Gastrocnemius medialis (tissue), 4 donors: ENCODE measurements at places on chromosomes 12 and 14.

GRCh38 chr12:52308806-52309425 lies 12.3 kb downstream of the KRT83 start:
- no peak for DNase-seq

- peak; percentile 33 for DNase-seq
These were observed 16.0 kb upstream of the ENDOU start for GRCh38 chr12:47741340-47741703.

DNA sequence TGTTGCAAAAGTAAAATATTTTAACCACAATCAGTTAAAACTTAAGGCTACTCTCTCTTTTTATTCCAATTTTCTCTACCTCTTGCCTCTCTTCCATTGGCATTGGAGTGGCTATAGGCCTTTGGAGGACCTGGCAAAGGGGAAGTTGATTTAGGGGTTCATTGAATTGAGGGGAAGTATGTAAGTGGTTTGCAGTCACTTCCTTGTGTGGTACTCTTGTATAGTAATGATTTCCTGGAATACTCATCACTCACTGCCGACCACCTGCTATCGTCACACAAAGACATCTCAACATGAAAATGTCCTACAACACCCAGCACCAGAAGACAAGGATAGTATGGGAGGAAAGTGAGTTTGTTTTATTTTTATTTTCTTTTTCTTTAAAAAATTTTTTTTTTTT lies 45.7 kb upstream of the CPM start:
- DNase-seq, result no peak

DNA sequence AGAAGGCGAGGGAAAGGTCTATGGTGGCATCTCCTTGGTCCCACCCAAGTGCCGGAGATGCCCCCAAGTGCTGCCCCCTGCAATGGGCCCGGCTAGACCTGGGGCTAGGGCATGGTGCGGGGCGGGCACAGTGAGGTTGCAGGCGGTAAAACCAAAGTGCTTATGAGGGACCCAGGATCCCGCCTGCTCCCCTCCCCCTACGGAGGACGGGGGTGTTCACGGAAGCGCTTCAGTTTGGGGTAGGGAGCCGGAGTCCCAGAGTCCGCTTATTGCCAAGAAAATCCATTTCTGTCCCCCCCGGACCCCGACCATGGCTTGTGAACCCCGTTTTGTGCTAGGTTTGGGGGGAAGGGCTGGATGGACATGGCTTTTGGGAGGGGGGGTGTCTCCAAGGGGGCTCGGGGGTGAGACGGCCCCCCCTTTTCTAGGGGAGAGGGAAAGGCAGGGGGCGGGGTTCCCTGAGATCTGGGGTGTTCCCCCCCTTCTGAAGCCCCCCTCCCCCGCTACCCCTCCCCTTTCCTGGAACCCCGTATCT lies 5.4 kb upstream of the GPR84 start:
- no peak for DNase-seq

DNA sequence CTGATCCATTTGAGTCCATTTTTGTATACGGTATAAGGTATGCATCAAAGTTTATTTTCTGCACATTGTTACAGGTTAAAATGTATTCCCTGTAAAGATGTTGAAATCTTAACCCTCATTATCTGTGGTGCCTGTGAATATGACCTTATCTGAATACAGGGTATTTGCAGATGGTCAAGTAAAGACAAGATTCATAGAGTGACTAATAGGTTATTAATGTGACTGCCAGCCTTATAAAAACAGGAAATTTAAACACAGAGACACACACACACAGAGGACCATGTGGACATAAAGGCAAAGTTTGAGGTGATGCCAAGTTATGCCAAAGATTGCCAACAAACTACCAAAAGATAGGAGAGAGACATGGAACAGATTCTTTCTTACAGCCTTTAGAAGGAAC lies 347.2 kb upstream of the DCN start:
- DNase-seq, result no peak

GRCh38 chr14:75996488-75996887 lies 10.9 kb downstream of the IFT43 start:
- no peak for DNase-seq
